ENCODE measurements at places on chromosomes 6 and 20. TPM values are rescaled to one million over a fixed set of nuclear protein-coding genes. Genes with fewer than 3 reads are reported as not detected.
A peak's percentile ranks its signal among the peaks of the same experiment; 100 is the strongest.

- H3K27ac ChIP-seq, result no peak overlapping the region
- H3K4me1 ChIP-seq, result no peaks in the 10 kb centered on the region
- H3K27me3 ChIP-seq, result no peaks in the 10 kb centered on the region
- H3K4me3 ChIP-seq, result no peak overlapping the region
- DNase-seq, result no peak
- H3K36me3 ChIP-seq, result no peaks in the 10 kb centered on the region
Observed at GRCh38 chr6:17842934-17843821, 136.5 kb upstream of the NUP153 start.

- H3K27me3 ChIP-seq, result peaks cover 3% of the 10 kb centered on the region
- H3K4me1 ChIP-seq, result no peaks in the 10 kb centered on the region
- no peak overlapping the region for H3K27ac ChIP-seq
- no peaks in the 10 kb centered on the region for H3K36me3 ChIP-seq
- DNase-seq, result no peak
Observed at GRCh38 chr6:118141211-118141610, 234.1 kb downstream of the SLC35F1 start.

- no peak for DNase-seq
- H3K27ac ChIP-seq, result no peak overlapping the region
- no peaks in the 10 kb centered on the region for H3K36me3 ChIP-seq
- H3K4me1 ChIP-seq, result no peaks in the 10 kb centered on the region
Observed at GRCh38 chr6:111943726-111944125, 70.5 kb upstream of the FYN start.

- peaks cover 17% of the 10 kb centered on the region for H3K4me1 ChIP-seq
- H3K4me3 ChIP-seq, result peak overlapping the region; percentile 63
- no peaks in the 10 kb centered on the region for H3K36me3 ChIP-seq
- DNase-seq, result no peak
Observed at GRCh38 chr20:18588574-18588933, 700 bp downstream of the DTD1 start.

GRCh38 chr6:106165885-106166485 lies 79.8 kb downstream of the PRDM1 start:
- peaks cover 24% of the 10 kb centered on the region for H3K4me1 ChIP-seq
- DNase-seq, result no peak
- no peaks in the 10 kb centered on the region for H3K36me3 ChIP-seq
- no peak overlapping the region for H3K27ac ChIP-seq

DNA sequence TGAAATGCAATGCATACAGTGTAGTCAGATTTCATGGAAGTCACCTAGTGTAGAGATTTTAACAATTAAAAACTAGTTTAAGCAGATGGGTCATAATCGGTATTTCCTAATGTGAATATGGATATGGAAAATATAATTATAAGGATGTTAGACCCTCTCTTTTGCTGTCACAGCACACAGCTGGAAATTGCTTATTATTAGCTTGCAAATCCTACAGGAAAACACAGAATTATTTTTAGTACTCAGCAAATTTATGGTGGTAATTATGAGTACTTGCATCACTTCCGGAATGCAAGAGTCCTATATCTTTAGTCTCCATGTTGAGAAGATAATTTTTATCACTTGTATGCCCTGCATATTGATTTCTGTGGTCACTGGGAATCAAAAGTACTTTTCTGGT lies 993.6 kb downstream of the KIF16B start:
- H3K27ac ChIP-seq, result no peak overlapping the region
- H3K4me1 ChIP-seq, result no peaks in the 10 kb centered on the region
- no peak for DNase-seq
- no peak overlapping the region for H3K4me3 ChIP-seq

DNA sequence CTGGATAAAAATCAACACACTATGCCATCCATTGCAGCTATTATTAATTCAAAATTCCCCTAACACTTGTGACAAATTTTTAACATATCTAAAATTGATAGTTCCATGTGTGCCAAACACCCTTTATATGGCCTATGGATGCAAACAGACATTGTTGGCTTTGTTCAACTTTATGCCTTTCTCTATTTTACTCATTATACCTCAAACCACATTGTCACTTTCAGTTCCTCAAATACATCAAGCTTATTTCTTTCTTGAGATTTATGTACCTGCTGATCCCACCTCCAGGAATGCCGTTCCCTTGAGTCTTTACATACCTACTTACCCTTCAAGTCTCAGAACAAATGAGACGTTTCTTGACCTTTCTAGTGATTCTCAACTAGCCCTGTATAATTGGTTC lies 193.5 kb upstream of the PLN start:
- no peaks in the 10 kb centered on the region for H3K4me1 ChIP-seq
- H3K27ac ChIP-seq, result no peak overlapping the region
- DNase-seq, result no peak
- H3K36me3 ChIP-seq, result no peaks in the 10 kb centered on the region
- H3K27me3 ChIP-seq, result no peaks in the 10 kb centered on the region

DNA sequence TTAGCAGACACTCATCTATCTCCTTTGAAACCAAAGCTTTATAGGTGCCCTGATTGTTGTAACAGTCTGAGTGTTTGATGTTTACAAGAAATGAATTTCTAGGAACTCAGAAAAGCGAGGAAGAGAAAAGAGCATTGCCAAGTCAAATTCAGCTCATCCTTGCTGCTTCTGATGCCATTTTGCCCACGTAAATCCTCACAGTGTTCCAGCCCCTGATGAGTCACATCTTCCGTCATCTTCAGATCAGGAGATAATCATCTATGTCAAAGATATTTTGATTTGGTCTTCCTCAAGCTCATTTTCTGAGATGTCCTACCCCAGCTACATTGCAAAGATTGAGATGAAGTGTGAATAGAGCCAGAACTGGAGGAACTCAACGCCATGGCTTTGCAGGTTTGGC lies 426.2 kb downstream of the BMP2 start:
- H3K36me3 ChIP-seq, result no peaks in the 10 kb centered on the region
- H3K4me1 ChIP-seq, result no peaks in the 10 kb centered on the region
- no peak for DNase-seq
- no peak overlapping the region for H3K27ac ChIP-seq
- no peak overlapping the region for H3K4me3 ChIP-seq
- no peaks in the 10 kb centered on the region for H3K27me3 ChIP-seq

DNA sequence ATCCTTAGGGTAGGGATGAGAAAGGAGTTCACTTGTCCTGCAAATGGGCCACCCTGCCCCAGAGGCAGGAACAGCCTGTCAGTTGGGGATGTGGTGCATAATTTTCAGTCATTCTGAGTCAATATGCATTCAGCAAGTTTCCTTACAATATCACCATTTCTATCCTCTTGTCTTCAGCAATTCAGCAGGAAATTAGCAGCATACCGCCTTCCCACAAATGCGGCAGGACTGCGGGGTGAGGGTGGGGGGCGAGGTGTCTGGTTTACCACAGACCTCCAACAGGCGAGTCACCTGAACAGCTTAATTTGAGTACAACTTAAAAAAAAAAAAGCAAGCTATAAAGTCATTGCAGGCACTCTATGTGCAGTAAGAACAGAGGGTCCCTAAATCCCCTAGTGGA lies 126.8 kb downstream of the MAP3K7 start:
- DNase-seq, result no peak
- no peak overlapping the region for H3K27ac ChIP-seq
- H3K36me3 ChIP-seq, result no peaks in the 10 kb centered on the region
- no peaks in the 10 kb centered on the region for H3K27me3 ChIP-seq

The DDX39B gene
- 483 TPM for total RNA-seq

The SCRT2 gene
- not detected for total RNA-seq

The KCNK15 gene
- total RNA-seq, result not detected

The BNIP5 gene
- total RNA-seq, result not detected

The DSTN gene
- total RNA-seq, result 36.0 TPM

The ADGRF4 gene
- not detected for total RNA-seq
